Activated CD4-positive, alpha-beta memory T cell treated with anti-CD3 and anti-CD28 coated beads, Interleukin-2, amount 10 ng/mL, durations not matched to agents 7 days and 5 days (primary cell): ENCODE measurements at places on chromosomes 1 and 21. TPM values are rescaled to one million over a fixed set of nuclear protein-coding genes. Genes with fewer than 3 reads are reported as not detected.

- no peak overlapping the region for H3K27ac ChIP-seq
- H3K36me3 ChIP-seq = peaks cover 49% of the 10 kb centered on the region
- peaks cover 17% of the 10 kb centered on the region for H3K4me1 ChIP-seq
- no peaks in the 10 kb centered on the region for H3K27me3 ChIP-seq
- H3K4me3 ChIP-seq = no peak overlapping the region
Observed at GRCh38 chr1:110956586-110956985, 7.1 kb downstream of the LRIF1 start.

GRCh38 chr1:227257964-227258363 lies 60.3 kb downstream of the CDC42BPA start:
- no peak overlapping the region for H3K4me3 ChIP-seq
- H3K36me3 ChIP-seq = no peaks in the 10 kb centered on the region
- H3K27me3 ChIP-seq = peaks cover under 1% of the 10 kb centered on the region
- no peak overlapping the region for H3K27ac ChIP-seq
- no peak for DNase-seq

DNA sequence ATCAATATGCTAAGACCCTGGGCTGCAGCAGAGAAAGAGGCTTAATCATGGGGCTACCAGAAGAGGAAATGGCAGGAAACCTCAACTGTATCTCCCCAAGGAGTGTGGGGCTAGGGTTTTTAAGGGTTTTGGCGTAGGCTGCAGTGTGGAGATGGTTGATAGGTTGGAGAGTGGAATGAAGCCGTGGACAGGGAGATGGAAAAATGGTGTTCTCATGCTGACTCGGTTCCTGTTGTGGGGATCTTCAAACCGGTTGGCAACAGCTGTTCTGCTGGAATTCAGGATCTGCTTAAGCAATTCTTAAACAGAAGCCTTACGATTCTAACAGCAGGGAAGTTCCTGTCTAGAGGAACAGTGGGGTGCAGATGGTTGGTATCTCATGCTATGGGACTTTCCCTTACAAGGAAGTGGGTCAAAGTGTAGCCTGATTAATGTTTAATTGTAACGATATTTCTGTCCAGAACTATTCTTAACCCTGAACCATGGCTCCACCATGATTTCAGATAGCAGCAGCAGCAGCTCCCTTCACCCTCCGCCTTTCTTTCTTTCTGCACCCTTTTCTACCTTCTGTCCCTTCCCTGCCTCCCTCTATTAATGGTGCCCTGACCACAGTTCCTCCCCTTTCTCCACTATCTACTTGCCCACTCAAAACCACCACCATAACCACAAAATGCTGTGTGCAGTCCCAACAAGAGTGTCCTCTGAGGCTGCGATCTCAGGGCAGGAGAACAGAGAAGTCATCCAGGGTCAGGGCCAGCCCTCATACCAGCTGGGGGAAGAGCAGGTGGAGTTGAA lies 30.8 kb downstream of the RSPH1 start:
- no peak for DNase-seq
- H3K36me3 ChIP-seq = no peaks in the 10 kb centered on the region
- H3K4me1 ChIP-seq = peaks cover 56% of the 10 kb centered on the region
- no peaks in the 10 kb centered on the region for H3K27me3 ChIP-seq
- H3K4me3 ChIP-seq = no peak overlapping the region

- peaks cover 5% of the 10 kb centered on the region for H3K4me1 ChIP-seq
- H3K4me3 ChIP-seq = no peak overlapping the region
- peaks cover 2% of the 10 kb centered on the region for H3K27me3 ChIP-seq
- no peak for DNase-seq
Observed at GRCh38 chr1:67441739-67442281, 11.6 kb upstream of the SERBP1 start.

The GPR157 gene
- total RNA-seq = 3.5 TPM

The RNU1-1 gene
- total RNA-seq = 1,691 TPM

The AIM2 gene
- total RNA-seq = 28.2 TPM

The ASPM gene
- 75.7 TPM for total RNA-seq

The SDC3 gene
- total RNA-seq = not detected
